Upper lobe of right lung (tissue), 1 donor: ENCODE measurements at places on chromosomes 1 and 21. TPM values are rescaled to one million over a fixed set of nuclear protein-coding genes. Genes with fewer than 3 reads are reported as not detected.

The FAM43B gene
- 0.20 TPM for total RNA-seq

GRCh38 chr1:158806916-158807536 lies 24.1 kb upstream of the MNDA start:
- no peak for DNase-seq
- H3K27ac ChIP-seq: no peak overlapping the region
- H3K36me3 ChIP-seq: no peaks in the 10 kb centered on the region
- H3K4me1 ChIP-seq: peaks cover 3% of the 10 kb centered on the region
- no peaks in the 10 kb centered on the region for H3K27me3 ChIP-seq

The C1orf94 gene
- not detected for total RNA-seq

GRCh38 chr1:68087184-68087583 lies 36.8 kb upstream of the DIRAS3 start:
- H3K4me1 ChIP-seq: no peaks in the 10 kb centered on the region
- H3K4me3 ChIP-seq: no peak overlapping the region
- no peaks in the 10 kb centered on the region for H3K36me3 ChIP-seq
- H3K27ac ChIP-seq: no peak overlapping the region

DNA sequence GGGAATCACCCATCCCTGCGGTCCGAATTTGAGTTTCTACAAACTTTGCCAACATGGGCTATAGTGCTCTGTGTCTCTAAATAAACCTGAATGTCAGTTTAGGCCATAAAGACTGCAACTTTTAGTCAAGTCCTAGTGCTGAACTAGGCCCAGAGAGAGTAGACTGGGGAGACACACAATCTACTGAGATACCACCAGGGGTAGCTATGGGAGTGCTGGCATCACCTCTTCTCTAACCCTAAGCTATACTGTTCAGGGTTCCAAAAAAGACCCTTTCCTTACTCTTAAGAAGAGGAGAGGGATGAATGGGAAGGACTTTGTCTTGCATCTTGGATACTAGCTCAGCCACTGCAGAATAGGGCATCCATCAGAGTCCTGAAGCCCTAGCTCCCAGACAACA lies 866.7 kb upstream of the PRMT6 start:
- H3K36me3 ChIP-seq: no peaks in the 10 kb centered on the region
- no peak for DNase-seq
- no peaks in the 10 kb centered on the region for H3K4me1 ChIP-seq
- H3K27ac ChIP-seq: no peak overlapping the region
- H3K4me3 ChIP-seq: no peak overlapping the region
- H3K27me3 ChIP-seq: no peaks in the 10 kb centered on the region

The KRTAP12-1 gene
- total RNA-seq: not detected

The TMEM79 gene
- total RNA-seq: 3.3 TPM

DNA sequence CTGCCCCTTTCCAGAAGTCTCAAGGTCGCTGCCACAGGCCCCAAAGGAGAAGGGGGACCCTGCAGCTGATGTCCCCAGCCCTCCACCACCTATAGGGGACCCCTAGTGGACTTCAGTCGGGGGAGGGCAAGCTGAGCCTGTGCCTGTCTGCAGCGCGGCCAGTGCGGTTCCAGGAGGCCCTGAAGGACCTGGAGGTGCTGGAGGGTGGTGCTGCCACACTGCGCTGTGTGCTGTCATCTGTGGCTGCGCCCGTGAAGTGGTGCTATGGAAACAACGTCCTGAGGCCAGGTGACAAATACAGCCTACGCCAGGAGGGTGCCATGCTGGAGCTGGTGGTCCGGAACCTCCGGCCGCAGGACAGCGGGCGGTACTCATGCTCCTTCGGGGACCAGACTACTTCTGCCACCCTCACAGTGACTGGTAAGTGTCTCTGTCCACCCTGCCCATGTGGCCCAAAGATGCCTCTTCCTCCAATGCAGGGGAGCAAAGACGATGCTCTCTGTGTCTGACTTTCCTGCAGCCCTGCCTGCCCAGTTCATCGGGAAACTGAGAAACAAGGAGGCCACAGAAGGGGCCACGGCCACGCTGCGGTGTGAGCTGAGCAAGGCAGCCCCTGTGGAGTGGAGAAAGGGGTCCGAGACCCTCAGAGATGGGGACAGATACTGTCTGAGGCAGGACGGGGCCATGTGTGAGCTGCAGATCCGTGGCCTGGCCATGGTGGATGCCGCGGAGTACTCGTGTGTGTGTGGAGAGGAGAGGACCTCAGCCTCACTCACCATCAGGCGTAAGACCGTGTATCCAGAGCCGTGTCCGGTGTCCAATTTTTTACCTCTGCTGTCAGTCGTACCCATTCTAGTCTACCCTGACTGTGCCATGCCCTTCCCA lies 79.9 kb downstream of the OBSCN start:
- H3K4me1 ChIP-seq: no peaks in the 10 kb centered on the region
- no peaks in the 10 kb centered on the region for H3K27me3 ChIP-seq
- no peak overlapping the region for H3K27ac ChIP-seq
- peaks cover 13% of the 10 kb centered on the region for H3K36me3 ChIP-seq
- H3K4me3 ChIP-seq: no peak overlapping the region
- peak; percentile 57 for DNase-seq
